Bone marrow (tissue), 2 donors: ENCODE measurements at places on chromosomes 5 and 9.

- DNase-seq: no peak
Observed at GRCh38 chr5:177336603-177337494, 14.6 kb downstream of the LMAN2 start.

GRCh38 chr5:116576053-116576713, 1.6 kb upstream of the SEMA6A start:
- DNase-seq: no peak

- no peak for DNase-seq
Observed at GRCh38 chr5:32261198-32261597, 51.5 kb downstream of the MTMR12 start.

DNA sequence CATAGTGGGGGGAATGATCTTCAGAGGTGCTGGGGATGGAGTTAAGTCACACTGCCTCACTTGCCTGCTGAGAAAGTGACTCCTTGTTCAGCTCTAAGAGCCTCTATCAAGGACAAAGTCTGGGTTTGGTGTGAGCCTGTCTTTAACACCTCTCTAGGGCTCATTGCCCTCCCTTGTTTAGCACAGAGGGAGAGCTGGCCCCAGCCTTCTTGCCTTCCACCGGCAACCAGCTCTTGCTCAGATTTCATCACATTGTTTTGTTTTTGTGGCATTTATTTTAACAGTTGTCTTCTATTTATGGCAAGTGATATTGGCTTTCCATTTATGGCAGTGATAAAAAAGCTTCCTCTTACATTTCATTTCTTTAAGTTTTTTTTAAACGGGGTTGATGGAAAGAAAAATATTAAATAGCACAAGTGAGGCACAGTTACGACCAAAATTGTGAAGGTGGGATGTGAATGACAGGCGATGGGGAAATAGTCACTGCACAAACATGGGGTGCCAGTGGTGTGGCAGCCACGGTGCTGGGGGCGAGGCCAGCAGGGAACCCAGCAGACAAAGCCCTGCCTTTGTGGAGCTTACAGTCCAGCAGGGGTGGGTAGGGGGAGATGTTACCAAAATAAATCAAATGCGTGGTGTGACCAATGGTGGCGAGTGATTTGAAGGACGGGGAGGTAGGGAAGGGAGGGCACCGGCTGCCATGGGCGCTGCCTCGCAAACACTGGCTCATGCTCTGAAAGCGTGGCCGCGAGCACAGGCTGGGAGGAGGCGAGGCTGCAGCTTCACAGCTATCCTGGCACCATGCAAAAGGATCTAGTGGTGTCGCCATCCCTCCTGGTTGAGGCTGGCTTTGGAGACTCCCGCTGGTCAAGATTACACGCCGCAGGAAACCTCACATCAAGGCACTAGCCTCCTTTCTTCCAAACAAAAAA, 21.2 kb upstream of the UNC5A start:
- DNase-seq: no peak

GRCh38 chr9:77820293-77820954, 172.3 kb upstream of the GNA14 start:
- DNase-seq: no peak

- DNase-seq: no peak
Observed at GRCh38 chr5:42740920-42741319, 15.7 kb upstream of the CCDC152 start.

DNA sequence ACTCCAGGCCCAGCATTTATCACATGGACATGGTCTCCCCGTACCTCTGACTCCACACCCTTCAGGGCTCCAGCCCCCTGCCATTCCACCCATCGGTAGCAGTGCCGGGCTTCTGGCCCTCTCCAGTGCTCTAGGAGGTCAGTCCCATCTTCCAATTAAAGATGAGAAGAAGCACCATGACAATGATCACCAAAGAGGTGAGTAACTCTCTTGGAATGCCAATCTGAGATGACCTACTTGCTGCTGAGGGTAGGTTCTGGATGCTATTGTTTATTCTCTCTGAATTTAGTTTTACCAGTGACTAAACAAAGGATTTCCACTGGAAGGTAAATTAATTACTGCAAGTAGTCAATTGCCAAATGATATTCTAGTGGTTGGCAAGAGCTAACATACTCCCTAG, 80.8 kb downstream of the TLE4 start:
- DNase-seq: no peak

DNA sequence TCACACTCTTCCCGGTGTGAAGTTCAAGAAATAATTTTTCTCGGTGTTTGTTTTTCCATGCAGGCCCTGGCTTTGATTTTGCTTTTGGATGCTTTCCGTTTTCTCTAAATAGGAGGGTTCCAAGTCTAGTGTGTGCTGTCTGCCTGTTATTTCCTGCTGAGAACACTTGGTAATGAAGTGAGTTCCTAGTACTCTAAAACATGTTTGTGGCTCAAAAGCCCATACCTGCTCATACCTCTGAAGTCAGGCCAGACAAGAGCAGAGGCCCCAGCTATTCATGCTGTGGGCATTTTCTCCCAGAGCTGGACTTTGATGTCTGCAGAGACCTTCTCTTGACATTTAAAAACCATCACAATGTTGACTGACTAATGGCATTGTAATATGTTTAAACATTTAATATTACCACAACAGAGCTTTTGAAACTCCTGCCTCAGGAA, 211.2 kb downstream of the GOLPH3 start:
- DNase-seq: no peak

DNA sequence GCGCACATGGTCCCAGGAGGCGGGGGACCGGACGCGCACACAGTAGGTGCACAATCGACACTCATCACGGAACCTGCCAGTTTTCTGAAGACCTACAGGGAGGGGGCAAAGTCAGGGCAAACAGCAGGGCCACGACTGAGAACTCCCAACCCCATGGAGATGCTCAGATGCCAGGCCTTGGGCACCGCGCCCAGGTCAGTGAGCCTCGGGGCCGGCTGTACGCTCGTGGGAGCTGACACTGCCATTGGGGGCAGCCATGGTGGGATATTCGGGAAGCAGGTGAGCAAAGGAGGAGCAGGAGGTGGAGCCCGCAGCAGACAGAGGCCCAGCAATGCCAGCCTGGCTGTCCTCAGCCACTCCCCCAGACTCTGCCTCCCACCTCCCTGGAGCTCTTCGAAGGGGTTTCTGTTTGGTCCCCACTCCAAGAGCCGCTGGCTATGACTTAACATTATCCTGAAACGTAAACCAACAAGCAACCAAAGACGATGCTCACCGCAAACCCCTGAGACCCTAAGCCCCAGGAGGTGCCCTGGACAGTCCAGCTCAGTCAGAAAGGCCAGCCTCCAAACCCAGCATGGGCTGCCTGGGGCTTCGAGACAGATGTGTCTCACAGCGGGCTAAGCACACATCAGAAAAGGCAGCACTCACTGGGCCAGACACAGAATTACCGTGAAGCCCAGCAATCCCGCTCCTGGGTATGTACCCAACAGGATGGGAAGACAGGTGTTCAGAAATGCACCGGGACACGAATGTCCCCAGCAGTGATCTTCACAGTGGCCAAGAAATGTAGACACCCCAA, 78.4 kb downstream of the VAV2 start:
- no peak for DNase-seq

DNA sequence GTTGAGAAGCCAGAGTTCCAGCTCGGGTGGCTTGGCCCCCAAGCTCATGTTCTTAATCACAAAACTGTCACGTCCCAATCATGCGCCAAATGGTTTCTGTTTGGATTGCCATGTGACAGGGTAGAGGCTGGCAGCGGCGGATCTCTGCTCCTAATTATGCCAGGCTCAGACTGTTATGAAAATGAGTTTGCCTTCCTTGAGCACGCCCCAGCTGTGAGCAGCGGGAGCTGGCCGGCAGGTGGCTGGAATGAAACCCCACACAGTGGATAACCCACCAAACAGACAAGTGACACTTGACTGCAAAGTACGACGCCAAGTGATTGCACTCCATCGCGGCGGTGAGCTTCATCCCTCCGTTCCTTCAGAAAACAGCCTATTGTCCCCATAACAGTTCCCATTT, 75.4 kb downstream of the CFAP77 start:
- DNase-seq: no peak

DNA sequence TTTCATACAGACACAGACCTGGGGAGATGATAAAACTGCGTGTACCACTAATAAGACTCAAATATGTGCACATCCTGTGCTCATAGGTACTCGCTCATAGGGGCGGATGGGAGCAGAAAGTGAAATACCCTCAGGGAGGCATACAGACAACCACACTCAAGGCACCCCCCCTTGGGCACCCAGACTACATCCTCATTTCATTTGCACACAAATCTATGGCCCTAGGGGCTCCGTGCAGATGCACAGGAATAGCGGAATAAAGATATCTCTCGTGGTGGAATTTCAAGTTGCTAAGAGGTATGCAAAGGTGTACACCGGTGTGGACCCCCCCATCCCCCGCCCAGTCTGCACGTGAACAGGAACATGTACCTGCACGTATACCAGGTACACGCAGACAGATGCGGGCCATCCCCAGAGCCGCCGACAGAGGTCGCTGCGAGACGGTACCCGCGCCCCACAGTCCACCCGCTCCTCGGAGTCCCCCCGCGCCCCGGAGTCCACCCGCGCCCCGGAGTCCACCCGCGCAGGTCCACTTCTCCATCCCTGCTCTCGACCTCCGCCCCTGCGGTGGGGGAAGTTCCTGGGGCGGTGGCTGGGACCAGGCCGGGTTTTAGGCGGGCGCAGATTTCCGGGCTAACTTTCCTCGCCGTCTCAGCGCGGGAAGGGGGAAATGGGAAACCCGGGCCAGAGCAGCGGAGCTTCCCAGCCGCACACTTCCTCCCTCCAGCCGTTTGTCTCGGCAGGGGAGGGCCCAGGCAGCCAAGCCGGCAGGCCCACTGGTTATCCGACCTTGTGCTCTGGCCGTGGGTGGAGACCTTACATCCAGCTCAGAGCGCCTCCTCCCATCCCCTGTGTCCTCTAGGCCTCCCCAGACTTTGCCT, 1.0 kb upstream of the IL12B start:
- peak; percentile 59 for DNase-seq

GRCh38 chr9:37994639-37995347, 74.2 kb downstream of the SHB start:
- peak; percentile 19 for DNase-seq

- DNase-seq: no peak
Observed at GRCh38 chr5:149993471-149993870, 7.0 kb downstream of the TIGD6 start.

DNA sequence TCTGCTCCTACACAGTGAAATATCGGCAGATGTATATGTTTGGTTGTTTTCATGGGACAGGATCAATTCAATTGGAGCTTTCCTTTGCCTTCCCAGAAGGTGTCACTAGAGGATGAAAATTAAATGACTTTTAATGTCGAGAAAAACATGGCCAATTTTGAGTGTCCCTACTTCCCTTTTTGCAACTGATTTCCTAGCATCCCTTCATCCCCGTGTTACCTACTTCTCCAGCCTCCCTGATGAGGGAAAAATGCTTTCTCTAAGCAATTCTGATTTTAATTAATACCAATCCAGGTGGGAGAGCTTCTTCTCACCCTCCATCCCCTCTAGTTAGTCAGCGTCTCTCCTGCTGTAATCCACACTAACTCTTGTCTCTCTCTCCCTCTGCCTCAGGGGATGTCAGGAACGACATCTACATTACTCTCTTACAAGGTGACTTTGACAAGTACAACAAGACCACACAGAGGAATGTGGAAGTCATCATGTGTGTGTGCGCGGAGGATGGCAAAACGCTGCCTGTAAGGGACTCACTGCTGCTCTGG, 64.9 kb downstream of the DOCK2 start:
- DNase-seq: peak; percentile 5

- no peak for DNase-seq
Observed at GRCh38 chr5:151480384-151481293, 33.2 kb downstream of the SLC36A1 start.

DNA sequence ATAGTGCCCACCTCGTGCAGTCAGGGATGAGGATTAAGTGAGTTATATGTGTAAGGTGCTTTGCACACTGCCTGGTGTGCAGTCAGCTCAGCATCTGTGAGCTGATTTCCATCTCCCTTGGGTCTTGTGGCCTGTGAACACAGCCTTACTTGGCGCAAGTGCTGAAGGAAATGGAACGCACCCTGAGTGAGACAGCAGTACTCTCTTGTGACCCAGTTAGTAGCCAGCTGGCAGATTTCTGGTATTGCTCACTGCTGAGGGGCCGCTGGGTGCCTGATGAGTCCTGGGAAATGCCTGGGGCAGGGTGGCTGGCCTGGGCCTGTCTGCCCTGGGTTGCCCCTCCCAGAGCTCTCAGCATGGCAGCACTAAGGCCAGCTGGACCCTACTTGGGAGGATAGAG, 90.9 kb upstream of the BOD1 start:
- no peak for DNase-seq

DNA sequence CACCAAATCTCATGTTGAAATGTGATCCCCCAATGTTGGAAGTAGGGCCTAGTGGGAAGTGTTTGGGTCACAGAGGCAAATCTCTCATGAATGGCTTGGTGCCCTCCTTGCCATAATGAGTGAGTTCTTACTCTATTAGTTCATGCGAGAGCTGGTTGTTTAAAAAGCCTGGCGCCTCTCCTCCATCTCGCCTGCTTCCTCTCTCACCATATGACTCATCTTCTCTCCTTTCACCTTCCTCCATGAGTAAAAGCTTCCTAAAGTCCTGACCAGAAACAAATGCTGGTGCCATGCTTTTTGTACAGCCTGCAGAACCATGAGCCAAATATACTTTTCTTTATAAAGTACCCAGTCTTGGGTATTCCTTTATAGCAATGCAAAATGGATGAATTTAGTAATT, 20.9 kb upstream of the ARHGAP26 start:
- DNase-seq: peak; percentile 94

DNA sequence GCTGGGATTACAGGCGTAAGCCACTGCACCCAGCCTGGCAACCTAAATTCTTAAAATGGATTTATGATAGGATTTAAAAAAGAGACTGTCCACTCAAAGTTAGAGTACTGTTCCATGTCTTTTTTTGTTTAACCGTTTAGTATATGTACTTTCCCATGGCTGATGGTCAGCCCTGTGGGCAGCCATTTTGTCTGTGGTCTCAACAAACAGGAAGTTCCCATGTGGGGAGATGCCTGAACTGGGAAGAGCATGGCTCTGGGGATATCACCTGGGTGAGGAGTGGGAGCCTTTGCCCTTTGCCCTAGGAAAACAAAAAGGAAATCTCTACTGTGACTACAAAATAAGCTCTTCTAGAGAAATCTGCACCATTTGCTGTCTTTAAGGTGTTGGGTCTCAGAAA, 27.5 kb upstream of the GNPDA1 start:
- no peak for DNase-seq

DNA sequence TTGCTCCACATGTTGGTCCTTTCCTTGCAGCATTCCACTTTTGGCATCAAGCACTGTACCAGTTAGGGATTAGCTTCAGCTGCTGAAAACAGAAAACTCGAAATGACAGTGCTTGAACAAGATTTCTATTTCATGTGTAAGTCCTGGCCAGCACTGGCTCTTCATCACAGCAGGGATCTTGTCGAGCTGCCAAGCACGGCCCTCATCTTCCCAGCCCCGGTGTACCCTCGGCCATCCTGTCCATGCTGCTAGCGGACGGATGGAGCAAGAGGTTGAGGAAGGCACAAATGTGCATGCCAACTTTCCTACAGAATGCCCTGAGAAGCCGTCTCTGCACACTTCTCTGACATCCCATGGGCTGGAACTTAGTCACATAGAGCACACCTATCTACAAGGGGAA, 130.6 kb downstream of the TENT4A start:
- no peak for DNase-seq

DNA sequence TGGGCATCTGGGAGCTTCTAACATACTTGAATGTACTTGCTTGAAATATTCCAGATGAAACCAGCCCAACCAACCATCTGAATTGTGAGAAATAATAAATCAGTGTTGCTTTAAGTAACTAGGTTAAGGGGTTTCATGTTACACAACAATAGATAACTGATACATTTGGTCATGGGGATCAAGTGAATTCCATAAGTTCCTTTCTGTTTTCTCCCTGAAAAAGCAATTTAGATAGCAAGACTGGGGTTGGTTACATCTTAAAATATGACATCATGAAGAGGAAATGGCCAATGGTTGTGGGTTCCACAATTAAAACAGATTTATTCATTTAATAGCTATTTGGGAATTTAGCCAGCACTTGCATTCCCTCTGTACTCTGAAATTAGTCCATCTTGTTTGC, 559.7 kb downstream of the TLR4 start:
- no peak for DNase-seq
